ENCODE measurements at places on chromosomes 7 and 10.

DNA sequence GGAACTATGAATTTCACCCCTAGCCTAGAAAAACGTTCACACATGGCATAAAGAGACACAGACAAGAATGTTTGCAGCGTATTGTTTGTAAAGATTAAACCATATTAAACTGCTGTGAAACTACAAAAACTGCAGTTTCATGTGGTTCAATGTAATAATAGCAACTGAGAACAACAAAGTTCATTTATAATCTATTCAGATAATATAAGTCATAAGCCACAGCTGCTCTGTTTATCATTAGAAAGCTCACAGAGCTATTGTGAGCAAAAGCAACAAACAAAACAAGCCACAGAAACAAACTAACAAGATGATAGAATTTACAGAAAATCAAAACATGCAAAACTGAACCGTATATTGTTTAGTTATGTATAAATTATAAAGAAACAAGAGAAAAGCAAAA, 113.5 kb downstream of the AHR start:
- no peak for DNase-seq

DNA sequence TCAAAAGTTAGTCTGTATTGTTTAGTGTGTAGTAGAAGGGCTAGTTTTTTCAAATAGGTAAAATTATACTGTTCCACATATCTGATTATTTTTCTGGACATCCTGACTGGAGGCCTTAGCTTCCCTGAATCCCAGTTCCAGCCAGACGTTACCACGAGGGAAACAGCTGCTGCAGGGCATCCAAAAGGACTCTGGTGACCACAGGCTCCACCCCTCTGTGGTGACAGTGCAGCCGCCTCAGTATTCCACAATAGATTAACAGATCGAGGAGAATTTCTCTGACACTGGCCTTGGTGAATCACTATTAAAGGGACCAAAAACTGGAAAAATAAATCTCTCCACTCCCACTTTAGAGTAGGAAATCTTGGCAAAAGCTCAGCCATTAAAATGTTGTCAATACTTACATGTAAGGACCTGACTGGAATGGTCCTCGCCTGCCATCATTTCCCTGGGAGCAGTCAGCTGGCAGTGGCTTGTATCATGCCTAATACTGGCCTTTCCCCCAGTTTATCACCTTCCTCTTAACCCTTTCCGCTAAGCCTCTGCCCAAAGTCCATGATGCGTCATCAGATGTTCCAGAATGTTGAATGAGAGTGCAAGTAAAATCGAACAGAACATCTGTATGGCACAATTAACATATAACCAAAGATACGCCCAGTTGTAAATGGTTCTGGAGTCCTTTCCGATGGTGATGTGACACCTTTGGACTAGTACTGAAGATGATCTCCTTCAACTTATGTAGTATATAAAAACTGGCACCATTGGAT, 31.6 kb downstream of the ENO4 start:
- DNase-seq, result no peak

DNA sequence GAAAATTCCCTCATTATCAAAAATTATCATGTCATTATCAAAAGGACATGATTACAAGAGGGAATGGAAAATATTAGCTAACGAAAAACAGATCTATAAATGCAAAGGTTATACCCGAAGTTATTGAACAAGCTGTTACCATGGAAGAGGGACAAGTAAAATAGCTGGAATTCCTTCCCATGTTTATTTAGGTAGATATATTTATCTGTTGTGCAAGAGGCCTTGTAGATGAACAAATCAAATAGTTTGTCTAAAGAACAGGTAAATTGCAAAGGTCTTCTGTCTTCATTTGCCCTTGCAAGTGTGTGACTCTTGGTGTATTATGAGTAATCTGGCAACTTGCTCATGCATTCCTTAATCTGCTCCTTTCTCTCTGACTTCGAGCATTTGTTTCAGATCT, 1170.9 kb downstream of the SORCS1 start:
- DNase-seq, result no peak

GRCh38 chr7:90595342-90595800, 750 bp upstream of the CDK14 start:
- DNase-seq, result no peak

GRCh38 chr10:79018521-79019011, 50.2 kb upstream of the ZMIZ1 start:
- no peak for DNase-seq

DNA sequence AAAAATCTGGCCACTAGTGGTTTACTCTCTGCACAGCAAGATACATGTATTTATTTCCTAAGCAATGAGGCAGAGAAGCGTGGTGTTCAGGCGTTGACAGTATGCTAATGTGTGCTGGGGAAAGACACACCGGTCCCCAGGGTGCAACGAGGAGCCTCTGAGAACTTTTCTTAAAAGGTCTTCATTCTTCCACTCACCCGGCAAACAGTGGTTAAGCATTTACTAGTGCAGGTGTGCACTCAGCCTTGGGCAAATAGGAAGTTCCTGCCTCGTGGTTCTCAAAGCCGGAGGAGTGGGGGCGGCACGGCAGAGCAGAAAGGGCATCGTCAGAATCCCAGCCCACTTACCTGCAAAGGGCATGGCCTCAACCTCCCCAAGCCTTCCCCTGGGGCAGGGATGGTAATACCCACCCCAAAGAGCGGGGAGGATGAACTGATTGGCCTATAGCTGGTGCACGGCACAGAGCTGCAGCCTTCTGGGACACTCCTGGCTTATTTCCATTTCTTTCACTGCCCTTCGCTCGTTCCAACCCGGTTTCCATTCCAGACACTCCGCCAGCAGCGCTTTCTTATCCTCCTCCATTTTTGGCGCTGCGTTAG, 184.3 kb upstream of the CTBP2 start:
- no peak for DNase-seq

- no peak for DNase-seq
Observed at GRCh38 chr10:52678611-52679010, 94.0 kb downstream of the MBL2 start.

DNA sequence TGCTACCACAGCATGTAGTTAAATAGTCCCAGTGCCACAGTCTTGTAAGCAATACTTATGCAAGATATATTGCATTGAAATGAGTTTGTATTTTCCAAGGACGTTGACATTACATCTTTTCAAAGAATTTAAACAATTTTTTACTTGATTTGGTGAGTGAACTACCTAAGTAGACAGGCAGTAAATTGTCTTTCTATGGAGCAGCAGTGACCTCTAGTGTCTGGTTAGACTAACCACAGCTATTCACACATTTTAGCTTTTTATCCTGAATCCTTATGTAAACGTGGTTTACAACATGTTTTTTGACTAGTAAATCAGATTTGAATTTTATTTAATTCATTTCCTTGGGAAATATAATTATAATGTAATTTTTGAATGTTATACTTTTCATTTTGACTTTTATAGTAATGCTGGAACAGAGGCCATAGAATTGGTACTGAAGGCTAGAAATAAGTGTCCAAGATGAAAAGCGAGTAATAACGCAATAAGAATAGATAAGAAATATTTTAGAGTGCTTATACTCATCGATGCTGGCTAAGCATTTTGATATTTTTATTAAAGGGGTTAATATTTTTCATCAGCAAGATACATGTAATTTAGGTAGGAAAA, 5.6 kb downstream of the LRRTM3 start:
- DNase-seq, result no peak
